ENCODE measurements at places on chromosomes 1 and 21. TPM values are rescaled to one million over a fixed set of nuclear protein-coding genes. Genes with fewer than 3 reads are reported as not detected.

DNA sequence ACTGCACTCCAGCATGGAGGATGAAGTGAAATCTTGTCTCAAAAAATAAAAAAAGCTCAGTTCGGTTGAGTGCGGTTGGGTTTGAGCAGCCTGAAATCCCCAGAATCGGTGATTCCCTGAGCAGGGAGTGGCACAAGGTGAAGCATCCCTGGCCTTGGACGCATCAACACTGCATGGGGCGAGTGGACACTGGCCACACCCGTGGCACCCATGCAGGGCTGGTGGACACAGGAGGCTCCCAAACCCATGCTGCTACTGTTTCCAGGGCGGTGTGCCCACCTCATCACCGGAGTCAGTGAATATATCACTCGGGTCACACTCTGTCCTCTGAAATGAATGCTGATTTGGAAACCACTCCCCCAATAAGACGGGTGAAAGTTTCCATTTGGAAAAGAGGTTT is 53.4 kb upstream of the ACTRT2 start:
- no peak for DNase-seq

DNA sequence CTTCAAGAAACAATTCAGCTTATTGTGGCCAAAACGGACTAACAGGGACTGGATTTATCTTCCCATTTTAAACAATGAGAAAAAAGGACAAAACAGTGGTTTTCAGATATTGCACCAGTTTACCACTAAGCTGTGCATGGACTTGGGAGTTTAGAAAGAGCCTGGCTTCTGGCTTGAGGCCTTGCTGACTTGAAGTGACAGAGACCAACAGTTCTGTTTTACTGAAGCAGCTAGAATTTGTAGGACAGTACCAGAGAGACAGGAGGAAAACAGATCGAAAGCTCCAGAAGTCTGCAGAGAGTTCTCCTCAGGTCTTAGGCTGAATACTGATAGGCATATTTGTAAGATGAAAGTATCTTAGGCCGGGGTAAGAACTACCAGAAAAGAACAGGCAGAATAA is 20.5 kb downstream of the FCRL4 start:
- no peak for DNase-seq

DNA sequence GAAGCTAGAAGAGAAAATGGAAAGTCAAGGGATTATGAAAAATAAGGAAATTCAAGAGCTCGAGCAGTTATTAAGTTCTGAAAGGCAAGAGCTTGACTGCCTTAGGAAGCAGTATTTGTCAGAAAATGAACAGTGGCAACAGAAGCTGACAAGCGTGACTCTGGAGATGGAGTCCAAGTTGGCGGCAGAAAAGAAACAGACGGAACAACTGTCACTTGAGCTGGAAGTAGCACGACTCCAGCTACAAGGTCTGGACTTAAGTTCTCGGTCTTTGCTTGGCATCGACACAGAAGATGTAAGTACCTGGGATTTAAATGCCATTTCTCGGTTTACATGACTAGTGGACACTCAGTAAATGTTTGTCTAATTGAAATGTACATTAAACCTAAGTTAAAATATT is 40.0 kb downstream of the CENPF start:
- no peak for DNase-seq

- DNase-seq: no peak
Observed at GRCh38 chr21:26842974-26843932, 2.0 kb downstream of the ADAMTS1 start.

GRCh38 chr1:207518608-207519236 is 22.8 kb downstream of the CR1 start:
- DNase-seq: no peak

- DNase-seq: no peak
Observed at GRCh38 chr1:93033785-93034184, 45.3 kb upstream of the MTF2 start.

GRCh38 chr1:42165511-42166210 is 1.1 kb upstream of the GUCA2A start:
- no peak for DNase-seq

- no peak for DNase-seq
Observed at GRCh38 chr1:194717941-194718340, 1531.5 kb upstream of the B3GALT2 start.

DNA sequence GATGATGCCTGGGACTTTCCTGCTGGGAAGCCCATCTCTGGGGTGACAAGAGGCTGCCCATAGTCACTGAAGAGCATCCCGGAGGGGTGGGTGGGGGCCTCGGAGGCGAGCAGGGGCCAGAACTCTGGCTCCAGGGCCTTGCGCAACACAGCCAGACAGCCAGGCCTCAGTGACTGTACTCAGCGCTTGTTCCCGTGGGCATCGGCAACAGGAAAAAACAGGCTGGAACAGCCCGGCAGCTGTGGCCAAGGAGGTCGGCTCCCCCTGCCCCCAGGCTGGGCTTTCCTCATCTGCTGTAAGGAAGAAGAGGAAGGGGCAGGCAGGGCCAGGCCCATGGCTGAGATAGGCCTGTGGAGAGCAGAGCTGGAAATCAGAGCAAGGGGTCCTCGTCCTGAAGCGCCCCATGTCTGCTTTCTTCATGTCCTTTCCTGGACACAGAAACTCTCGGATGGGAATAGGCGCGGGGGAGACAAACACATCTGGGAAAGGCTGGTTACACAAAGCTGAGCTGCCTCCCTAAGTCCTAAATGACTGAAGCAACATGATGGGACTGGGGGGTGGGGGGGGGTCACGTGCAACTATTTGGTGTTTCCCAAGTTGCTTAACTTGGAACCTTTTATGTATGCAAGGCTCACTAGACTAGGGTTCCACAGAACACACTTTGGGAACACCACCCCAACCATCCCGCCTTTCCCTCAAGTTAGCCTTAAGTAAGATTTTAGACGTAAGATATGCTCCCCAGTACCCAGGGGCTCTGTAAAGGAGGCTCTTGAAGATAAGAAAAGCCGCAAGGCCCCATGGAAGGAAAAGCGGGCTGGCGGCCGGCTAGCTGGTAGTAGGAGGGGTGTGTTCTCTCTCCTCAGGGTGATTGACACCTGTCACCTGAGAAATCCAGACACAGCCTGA is 30.7 kb downstream of the HSPG2 start:
- no peak for DNase-seq

GRCh38 chr1:35453031-35453430 is 104.2 kb downstream of the KIAA0319L start:
- no peak for DNase-seq

- DNase-seq: no peak
Observed at GRCh38 chr1:204150702-204151551, 917 bp downstream of the ETNK2 start.

- no peak for DNase-seq
Observed at GRCh38 chr1:240070188-240070587, 21.5 kb upstream of the FMN2 start.

- DNase-seq: no peak
Observed at GRCh38 chr1:171625225-171625624, 3.2 kb downstream of the MYOCOS start.

GRCh38 chr1:31371121-31371959 is 1.5 kb downstream of the FABP3 start:
- no peak for DNase-seq

DNA sequence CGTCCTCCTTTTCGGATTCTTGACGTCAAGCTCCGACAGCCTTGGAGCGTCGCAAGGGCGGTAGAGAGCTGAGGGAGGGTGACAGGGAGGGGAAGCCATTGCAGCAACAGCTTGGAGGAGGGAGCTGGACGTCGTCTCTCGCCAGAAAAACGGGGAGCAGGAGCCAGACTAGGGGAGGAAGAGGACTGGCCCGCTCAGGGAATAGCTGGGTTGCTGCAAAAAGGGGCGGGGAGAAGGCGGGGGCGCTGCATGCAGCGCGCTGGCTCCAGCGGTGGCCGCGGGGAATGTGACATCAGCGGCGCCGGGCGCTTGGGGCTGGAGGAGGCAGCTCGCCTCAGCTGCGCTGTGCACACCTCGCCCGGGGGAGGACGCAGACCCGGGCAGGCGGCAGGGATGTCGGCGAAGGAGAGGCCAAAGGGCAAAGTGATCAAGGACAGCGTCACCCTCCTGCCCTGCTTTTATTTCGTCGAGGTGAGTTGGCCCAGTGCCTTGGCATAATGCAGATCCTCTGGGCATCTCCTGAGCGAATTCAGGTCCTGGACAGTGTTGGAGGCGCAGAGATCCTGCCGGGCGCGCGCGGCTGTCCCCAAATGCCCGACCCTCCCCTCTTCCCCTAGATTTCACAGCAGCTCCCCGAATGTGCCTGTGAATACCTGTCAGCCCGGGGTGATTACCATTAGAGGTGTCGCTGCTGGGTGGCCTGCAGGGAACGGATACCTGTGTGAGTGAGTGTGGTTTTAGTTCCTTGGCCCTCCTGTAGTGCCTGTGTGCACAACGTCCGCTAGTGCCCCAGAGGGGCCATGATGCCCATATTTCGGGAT is at the start of gene PLPPR4:
Gene PLPPR4 (plus strand): TSS at position 292 of the 821 bp plus-strand sequence. CDS start 102 bp downstream, at position 394.
- no peak for DNase-seq

- no peak for DNase-seq
Observed at GRCh38 chr1:1221887-1222574, 8.1 kb upstream of the TNFRSF4 start.

OR2M3 gene
- total RNA-seq: not detected

ARV1 gene
- 23.2 TPM for total RNA-seq

LRRC40 gene
- total RNA-seq: 18.3 TPM

CSF1 gene
- 62.4 TPM for total RNA-seq

C1QC gene
- not detected for total RNA-seq

LRRC39 gene
- 0.53 TPM for total RNA-seq

COX20 gene
- 25.0 TPM for total RNA-seq

PLCH2 gene
- total RNA-seq: not detected

BTBD19 gene
- 17.9 TPM for total RNA-seq

BARHL2 gene
- not detected for total RNA-seq

PRELP gene
- total RNA-seq: not detected

SETDB1 gene
- total RNA-seq: 23.1 TPM
